H7 (cell line): ENCODE measurements at places on chromosomes 5 and 9. TPM values are rescaled to one million over a fixed set of nuclear protein-coding genes. Genes with fewer than 3 reads are reported as not detected.

SPRY4 gene
- 71.7 and 93.3 TPM in 2 replicates for total RNA-seq

DNA sequence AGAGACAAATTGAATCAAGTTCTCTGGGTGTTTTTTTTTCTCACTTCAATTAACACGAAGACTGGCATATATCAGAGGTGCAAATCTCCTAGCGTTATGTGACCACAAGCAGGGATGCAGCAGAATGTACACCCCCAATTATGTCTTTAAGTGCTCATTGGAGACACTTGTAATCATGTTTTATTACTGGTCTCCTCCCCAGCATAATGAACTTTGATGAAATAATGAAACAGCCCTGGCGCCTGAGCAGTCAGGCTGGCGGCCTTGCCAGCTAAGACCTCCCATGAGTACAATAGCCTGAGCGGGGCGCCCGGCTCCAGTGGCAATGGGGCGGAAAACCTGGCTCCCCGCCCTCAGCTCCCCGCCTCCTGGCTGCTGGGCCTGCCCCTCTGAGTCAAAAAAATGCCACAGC lies 209.4 kb upstream of the MSX2 start:
- DNase-seq: peak; percentile 30

- no peak for DNase-seq
Observed at GRCh38 chr9:38309324-38310195, 82.9 kb upstream of the ALDH1B1 start.

FAM221B gene
- not detected in 2 replicates for total RNA-seq

DNA sequence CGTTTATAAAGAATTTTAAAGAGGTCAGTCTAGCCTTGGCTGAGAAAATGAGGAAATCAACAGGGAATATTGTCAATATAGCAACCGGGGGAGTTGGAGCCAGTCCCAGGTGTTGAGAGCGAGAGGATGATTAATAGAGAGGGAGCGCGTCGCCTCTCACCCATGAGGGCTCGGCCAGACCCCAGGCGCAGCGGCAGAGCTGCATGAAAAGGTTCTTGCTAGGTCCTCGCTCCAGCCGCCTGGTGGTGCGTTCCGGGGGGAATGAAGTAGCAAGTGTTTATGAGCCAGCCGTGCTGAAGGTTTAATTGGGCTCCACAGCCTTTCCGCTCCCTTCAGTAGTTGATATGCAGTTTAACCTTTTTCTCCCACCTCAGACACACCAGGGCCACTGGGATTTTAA lies 167.3 kb upstream of the IRX1 start:
- peak; percentile 71 for DNase-seq

DNA sequence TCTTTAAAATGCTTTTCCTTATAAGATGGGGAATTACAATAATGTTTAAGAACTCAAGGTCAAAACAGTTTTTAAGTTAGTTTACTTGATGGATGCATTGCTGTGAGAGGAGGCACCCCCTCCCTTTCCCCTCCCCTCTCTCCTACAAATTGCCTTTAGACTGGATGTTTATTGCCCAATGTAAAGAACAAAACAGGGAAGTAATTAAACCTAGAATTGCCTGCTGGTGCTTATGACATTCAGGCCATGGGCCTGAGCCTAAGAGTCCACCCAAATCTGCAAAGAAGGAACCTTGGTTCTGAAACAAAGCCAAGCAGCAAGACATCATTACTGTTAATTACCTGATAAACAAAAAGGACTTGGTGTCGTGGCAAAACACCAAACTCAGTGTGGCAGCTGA lies 630.3 kb downstream of the ISL1 start:
- no peak for DNase-seq

GRCh38 chr9:21097817-21098216 lies 20.1 kb upstream of the IFNB1 start:
- DNase-seq: no peak

DNA sequence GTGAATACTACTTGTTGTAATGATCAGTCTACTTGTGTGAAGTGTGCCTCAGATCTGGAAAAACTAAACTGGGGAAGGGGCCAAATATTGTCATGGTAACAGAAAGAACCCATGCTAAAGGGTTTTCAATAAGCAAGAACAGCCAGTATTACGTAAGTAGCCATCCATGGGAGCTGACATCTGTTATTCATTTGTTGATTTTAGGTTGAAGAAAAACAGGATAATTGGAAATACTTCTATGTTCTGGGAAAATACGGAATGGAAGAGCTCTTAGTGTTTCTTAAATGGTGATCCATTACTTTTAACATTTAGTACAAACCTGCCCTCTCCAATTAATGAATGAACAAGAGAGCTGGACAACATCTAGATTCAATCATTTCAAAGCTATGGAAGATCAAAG lies 485.8 kb downstream of the NTRK2 start:
- no peak for DNase-seq

DNA sequence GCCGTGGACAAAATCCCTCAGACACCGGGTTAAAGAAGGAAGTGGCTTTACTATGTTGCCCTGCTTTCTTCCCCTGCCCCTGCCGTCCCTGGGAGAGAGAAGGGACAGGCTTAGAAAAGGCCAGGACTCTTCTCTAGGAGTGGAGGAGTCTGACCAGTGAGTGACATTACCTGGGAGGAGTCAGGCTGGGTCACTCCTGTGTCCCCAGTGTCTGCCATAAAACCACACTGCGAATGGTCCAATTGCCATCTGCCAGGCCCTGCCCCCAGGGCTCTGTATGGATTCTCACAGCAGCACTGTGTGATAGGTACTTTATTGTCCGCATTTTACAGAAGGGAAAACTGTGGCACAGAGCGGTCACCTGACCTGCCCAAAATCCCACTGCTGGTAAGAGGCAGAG lies 31.3 kb upstream of the FUBP3 start:
- DNase-seq: no peak

ORM2 gene
- total RNA-seq: 1.2 and 2.2 TPM in 2 replicates

DNA sequence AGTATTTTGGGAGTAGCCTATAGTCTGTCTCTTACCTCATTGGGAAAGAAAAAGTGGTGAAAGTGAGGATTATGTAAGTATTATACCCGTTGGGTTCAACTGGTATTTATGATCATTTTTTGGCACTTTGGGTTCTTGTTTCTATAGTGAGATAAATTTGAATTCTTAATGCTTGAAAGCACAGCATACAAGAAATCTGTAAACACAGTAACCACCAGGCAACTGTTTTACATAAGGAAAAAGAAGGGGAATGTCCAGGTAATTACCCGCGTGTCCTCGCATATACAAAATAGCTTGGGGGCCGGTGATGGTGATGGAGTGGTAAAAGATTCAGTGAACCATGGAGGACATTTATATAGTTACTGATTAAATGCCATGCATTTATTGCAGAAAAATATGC lies 60.5 kb downstream of the BASP1 start:
- DNase-seq: no peak

GRCh38 chr5:155897761-155898160 lies 429.2 kb upstream of the SGCD start:
- DNase-seq: no peak

MTRR gene
- 30.3 and 31.2 TPM in 2 replicates for total RNA-seq

- DNase-seq: no peak
Observed at GRCh38 chr9:71791875-71792274, 23.6 kb upstream of the CEMIP2 start.
